ENCODE measurements at places on chromosomes 12 and 14.

GRCh38 chr14:28755198-28755815, 11.3 kb upstream of the FOXG1 start:
- DNase-seq = no peak

DNA sequence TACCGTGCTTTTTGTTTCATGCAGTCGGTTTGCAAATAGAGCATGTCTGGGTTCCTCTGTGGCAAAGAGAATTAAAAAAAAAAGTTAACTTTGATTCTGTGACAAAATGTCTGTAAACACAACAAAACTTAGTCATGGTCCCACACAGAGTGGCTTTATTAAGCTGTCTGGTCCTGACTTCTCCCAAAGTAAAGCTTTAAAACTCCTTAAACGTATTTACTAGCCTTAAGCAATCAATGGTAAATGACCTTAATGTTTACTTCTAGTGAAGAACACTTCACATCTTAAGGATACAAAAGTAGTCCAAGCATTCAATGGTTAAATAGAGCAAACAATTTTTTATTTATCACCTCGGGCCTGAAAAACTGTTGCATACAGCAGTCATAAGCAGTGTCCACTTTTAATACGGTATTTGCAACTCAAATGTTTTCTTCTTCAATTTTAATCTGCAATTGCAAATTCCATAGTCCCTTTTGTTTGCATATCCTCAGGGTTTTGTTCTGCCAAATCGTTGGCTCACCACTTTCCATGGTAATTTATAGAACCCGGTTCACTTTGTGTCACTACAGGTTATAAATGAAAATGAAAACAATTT, 453.0 kb upstream of the MIS18BP1 start:
- DNase-seq = no peak

GRCh38 chr12:31603546-31604009, 12.6 kb upstream of the DENND5B start:
- no peak for DNase-seq

- DNase-seq = no peak
Observed at GRCh38 chr12:96223411-96224218, 29.4 kb downstream of the ELK3 start.

GRCh38 chr12:53078425-53079225, 565 bp downstream of the SPRYD3 start:
- no peak for DNase-seq

Data from stimulated activated CD8-positive, alpha-beta memory T cell treated with anti-CD3 and anti-CD28 coated beads, Interleukin-15, amount 100 ng/mL, for 24 hours (primary cell).